H1 (cell line): ENCODE measurements at places on chromosomes 4 and X. TPM values are rescaled to one million over a fixed set of nuclear protein-coding genes. Genes with fewer than 3 reads are reported as not detected.

DNA sequence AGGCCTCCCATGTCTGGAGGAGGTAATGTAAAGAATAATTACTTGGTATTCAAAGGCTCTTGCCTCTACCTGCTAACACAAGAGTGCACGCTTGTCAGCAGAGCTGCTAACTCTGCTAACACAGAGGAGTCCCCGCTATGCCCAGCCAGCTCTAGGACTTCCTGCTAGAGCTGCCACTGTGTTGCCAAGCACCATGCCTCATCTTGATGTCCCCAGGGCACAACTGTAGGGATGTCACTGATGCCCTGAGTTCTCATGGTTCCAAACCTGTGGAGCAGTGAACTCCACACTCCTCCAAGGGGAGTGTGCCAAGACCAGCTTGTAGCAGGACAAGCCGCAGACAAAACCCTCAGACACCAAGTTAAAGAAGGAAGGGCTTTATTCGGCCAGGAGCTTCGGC is 55.3 kb upstream of the CLDN24 start:
- DNase-seq, result no peak

TNIP2 gene
- 36.2 and 37.7 TPM in 2 replicates for total RNA-seq

GRCh38 chrX:107567370-107567769 is 60.9 kb upstream of the PRPS1 start:
- DNase-seq, result no peak

C1GALT1C1 gene
- total RNA-seq, result 13.4 and 13.9 TPM in 2 replicates

DNA sequence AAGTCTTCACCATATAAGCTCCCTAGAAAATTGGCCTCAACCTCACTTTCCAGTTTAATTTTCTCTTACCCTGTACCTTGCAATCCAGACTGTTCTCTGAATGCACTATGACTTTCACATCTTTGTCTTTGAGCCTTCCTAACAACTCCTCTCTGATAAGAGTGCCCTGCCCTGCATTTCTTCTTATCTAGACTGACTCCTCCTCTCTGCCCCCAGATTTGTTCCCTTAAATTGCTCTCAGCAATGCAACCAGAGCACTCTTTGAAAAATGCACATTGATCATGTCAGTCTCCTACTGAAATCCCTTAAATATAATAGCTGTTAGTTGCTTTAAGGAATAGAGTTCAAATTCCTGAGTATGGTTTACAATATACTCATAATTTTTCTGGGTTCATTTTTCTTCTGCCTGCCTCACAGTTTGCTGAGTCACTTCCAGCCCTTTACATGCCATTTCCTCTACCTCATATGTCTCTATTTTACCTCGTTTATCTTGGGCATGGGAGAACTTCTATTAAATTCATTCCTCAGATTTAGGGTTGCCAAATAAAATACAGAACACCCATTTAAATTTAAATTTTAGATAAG is 582.7 kb upstream of the AADAT start:
- no peak for DNase-seq

- no peak for DNase-seq
Observed at GRCh38 chrX:136779346-136779781, 1.4 kb downstream of the ARHGEF6 start.

DNA sequence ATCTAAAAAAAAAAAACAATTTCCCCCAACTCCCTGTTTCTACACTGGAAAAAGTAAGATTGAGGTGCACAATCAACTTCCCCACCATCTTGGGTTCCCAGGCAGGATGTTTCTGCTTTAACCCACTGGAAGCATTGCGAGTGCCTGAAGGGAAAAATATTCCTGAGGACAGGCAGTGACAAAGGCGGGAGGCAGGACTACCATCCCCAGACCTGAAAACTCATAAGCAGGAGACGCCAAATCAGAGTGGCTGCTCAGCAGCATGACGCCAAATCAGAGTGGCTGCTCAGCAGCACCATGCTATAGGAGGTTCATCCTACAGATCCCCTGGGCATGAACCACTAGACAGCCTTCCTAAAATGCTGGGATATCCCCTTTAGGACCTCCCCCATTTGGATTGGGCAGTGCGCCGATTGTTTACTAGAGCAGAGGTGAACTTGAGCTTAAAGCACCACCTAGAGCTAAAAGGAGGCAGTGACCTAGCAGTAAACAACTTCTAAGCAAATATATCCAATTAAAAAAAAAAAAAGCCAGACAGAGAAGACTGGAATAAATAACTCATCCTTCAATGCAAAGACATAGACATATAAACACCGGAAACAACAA is 35.0 kb upstream of the GK start:
- DNase-seq, result peak; percentile 42

- no peak for DNase-seq
Observed at GRCh38 chrX:72349190-72349589, 43.5 kb upstream of the CITED1 start.

- no peak for DNase-seq
Observed at GRCh38 chrX:136825771-136826170, 45.0 kb upstream of the ARHGEF6 start.

FREM3 gene
- total RNA-seq, result 0.11 TPM in 1 of 2 replicates, not detected in the other

GRCh38 chrX:133749370-133749769 is 236.0 kb downstream of the GPC3 start:
- DNase-seq, result no peak

CFP gene
- total RNA-seq, result 2.2 and 2.4 TPM in 2 replicates

DNA sequence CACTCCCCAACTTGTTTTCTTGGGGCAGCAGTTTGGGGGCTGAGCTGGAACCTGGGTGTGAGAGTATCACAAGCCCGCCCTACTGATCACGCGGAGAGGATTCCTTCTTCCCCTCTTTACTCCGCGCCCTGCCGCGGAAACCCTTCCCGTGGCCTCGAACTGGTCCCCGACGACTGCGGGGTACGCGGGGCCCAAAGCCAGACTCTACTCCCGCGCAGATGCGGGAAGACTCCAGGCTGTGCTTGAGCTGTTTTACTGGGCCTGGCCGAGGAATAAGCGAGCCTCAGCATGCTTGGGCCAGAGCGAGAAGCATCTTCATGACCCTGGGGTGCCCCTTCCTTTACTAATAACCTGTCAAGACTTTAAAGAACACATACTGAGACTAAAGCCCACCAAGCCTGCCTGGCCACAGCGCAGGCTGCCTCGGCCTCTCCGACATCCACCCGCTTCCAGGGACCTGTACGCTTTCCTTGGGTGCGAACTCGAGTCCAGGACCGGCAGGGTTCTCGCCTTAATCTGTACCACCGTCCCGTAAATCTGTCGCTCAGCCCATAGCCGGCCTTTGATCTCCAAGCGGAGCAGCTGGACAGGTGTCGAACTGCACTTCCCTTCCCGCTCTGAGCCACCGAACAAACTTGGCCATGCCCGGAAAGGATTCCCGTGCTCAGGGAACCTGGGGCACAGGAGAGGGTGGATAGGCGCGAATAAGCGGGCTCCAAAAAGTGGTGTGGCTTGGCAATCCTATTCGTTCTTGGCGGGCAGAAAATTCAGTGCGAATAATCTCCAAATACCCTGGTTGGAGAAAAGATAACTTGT is 55.0 kb upstream of the TMEM33 start:
- peak; percentile 59 for DNase-seq

GPC4 gene
- 225 and 230 TPM in 2 replicates for total RNA-seq

BST1 gene
- total RNA-seq, result 0.52 TPM in 1 of 2 replicates, not detected in the other

DNA sequence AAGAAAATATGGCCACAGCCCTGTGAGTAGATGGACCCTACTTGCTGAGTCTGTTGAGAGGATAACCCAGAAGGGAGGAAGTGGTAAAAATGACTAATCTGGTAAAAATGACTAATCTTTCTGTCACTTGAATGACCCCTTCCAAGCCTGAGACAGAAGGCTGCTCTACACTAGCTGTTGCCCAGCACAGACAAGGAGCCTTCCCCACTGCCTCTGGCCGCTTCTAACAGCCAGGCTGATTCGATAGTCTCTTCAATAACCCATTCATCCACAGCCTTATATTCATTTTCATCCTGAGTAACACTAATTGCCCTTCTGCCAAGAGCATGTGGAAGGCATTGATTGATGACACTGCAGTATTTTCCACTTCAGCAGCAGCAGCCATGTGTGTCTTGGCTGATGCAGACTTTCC is 18.4 kb downstream of the MAGEB17 start:
- no peak for DNase-seq

DNA sequence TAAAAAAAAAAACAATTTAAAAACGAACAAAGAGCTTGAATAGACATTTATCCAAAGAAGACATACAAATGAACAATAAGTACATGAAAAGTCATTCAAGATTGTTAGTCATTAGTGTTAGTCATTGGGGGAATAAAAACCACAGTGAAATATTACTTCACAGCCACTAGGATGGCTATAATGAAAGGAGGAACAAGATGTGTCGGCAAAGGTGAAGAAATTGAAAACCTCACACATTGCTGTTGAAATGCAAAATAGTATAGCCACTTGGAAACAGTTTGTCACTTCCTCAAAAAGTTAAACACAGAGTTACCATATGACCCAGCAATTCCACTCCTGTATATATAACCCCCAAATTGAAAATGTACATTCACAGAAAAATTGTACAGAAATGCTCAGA is 45.2 kb upstream of the SLC39A8 start:
- DNase-seq, result no peak

DNA sequence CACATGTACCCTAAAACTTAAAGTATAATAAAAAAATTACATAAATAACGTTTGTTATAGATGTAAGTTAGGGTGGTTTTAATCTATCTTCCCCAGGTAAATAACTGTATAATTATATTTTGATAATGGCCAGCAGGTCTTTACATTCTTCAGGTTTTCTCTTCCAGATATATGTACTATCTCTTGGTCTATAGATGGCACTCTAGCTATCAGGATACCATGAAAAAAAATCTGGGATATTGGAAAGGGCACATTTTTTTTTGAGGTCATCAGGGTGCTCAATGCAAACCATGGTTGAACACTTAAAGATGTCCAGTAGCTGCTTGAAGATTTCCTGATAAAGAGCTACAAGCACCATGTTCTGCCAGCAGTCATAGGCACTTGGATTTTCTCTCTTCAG is 15.6 kb upstream of the ADH4 start:
- DNase-seq, result no peak

- no peak for DNase-seq
Observed at GRCh38 chr4:47837094-47837907, 566 bp downstream of the CORIN start.

DNA sequence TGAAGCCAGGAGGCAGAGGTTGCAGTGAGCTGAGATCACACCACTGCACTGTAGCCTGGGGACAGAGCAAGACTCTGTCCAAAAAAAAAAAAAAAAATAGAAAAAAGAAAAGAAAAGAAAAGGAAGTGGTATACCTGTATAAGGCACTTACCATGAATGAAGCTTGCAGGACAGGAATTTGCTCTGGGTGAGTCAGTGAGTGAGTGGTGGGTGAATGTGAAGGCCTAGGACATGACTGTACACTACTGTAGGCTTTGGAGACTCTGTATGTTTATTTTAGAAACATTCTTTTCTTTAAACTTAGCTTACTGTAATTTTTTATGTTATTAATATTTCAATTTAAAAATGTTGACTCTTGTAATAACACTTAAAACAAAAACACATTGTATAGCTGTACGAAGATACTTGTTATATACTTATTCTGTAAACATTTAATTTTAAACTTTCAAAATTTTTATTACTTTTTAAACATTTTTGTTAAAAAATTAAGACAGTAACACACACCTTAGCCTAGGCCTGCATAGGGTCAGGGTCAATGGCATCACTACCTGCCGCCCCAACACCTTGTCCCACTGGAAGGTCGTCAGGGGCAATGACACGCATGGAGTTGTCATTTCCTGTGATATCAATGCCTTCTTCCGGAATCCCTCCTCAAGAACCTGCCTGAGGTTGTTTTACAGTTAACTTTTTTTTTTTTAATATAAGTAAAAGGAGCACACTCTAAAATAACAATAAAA is 78.7 kb downstream of the CLNK start:
- DNase-seq, result no peak

TRPC3 gene
- total RNA-seq, result 0.37 and 0.57 TPM in 2 replicates

DNA sequence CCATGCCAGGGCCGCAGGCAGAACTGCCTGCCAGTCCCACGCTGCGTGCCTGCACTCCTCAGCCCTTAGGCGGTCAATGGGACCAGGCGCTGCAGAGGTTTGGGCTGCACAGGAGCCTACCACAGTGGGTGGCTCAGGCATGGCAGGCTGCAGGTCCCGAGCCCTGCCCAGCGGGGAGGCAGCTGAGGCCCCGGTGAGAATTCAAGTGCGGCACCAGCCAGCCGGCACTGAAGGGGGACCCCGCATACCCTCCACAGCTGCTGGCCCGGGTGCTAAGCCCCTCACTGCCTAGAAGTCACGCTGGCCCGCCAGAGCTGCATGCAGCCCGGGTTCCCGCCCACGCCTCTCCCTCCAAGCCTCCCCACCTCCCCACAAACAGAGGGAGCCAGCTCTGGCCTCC is 302.5 kb upstream of the UGT8 start:
- no peak for DNase-seq

DNA sequence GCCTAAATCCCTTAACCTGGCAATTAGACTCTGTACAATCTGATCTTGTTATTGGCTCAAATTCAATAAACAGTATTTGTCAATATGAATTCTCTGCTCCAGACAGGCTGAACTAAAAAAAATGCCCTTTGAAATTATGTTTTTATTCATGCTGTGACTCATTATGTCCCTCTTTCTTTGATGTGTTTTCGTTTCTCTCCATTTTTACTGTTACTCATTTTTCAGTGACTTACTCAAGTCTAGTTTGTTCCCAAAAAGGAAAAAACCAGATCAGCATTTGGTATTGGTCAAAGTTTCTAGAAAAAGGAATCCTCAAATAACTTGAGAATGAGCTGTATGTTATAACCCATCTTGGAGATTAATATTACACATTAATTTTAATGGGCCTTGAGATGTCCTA is 40.4 kb downstream of the UNC5C start:
- DNase-seq, result no peak
